ENCODE measurements at places on chromosomes 16 and 17. TPM values are rescaled to one million over a fixed set of nuclear protein-coding genes. Genes with fewer than 3 reads are reported as not detected.

The CTRB1 gene
- total RNA-seq: not detected

The BRICD5 gene
- 6.5 TPM for total RNA-seq

The SLC38A8 gene
- total RNA-seq: not detected

The PRSS53 gene
- 0.92 TPM for total RNA-seq

The SOX9 gene
- not detected for total RNA-seq

The SLC5A11 gene
- total RNA-seq: not detected

The CBFA2T3 gene
- total RNA-seq: not detected

The SULT1A1 gene
- 13.1 TPM for total RNA-seq

The HBQ1 gene
- total RNA-seq: 1.5 TPM

Measured in pulmonary artery endothelial cell (primary cell).